ENCODE measurements at places on chromosomes 3 and 15.

GRCh38 chr3:184175981-184176376, 1.3 kb downstream of the AP2M1 start:
- no peak for DNase-seq

GRCh38 chr15:36832774-36833463, 253.5 kb downstream of the CDIN1 start:
- DNase-seq, result no peak

DNA sequence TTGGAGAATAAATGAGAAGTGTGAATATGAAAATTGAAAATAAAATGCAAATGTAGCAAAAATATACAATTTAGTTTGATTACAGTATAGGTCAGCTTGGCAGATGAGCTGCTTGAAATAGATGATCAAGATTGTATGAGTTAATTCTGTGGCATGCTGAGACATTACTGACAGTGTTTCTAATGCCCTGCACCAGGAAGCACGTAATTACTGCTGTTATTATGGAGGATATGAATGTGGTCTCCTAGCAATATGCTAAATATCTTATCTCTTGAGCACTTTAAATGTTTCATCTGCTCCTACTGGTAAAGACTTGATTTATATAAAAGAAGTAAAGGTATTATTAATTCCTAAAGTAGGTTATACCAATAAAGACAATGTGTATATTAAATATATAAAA, 1015.5 kb downstream of the PLOD2 start:
- no peak for DNase-seq

DNA sequence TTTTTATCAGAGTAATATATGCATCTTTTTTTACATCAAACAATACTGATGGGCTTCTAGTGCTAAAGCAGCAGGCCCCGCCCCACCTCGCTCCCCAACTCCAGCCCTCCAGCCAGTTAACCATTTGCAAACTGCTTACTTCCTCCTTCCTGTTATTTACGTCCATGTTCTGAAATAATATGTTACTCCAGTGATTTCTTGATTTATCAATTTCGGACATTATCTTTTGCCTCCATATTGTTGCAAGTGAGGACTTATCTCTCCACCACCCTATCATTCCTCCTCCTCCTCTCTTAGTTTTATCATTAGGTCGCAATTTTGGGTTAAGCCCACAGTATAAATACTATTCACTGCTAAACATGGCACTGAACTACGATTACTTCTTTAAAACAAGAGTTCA, 39.5 kb downstream of the ZNF710 start:
- no peak for DNase-seq

DNA sequence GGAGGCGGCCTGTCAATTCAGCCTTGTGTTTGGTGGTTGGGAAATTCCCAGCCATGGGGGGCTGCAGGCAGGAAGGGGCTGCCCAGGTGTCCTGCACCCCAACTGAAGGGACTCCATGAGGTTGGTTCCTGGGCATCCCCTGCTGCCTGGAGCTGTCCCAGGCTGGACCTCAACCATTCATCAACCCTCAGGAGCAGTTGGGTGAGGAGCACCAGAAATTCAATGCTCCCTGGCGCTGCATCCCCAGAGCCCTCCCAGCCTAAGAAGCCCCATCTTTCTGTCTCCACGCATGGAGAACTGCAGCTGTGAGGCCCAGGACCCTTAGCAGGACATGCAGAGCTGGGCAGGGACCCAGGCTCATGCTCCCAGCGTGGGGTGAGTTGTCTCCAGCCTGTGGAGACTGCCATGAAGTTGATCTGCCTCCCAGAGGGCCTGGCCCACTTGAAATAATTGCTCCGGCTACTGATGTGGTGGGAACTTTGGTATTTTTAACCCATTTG, 8.0 kb upstream of the SEMA3B start:
- DNase-seq, result no peak

GRCh38 chr15:84829428-84829827, 12.3 kb downstream of the ALPK3 start:
- DNase-seq, result no peak

GRCh38 chr3:31305340-31305739, 227.4 kb upstream of the STT3B start:
- DNase-seq, result no peak

DNA sequence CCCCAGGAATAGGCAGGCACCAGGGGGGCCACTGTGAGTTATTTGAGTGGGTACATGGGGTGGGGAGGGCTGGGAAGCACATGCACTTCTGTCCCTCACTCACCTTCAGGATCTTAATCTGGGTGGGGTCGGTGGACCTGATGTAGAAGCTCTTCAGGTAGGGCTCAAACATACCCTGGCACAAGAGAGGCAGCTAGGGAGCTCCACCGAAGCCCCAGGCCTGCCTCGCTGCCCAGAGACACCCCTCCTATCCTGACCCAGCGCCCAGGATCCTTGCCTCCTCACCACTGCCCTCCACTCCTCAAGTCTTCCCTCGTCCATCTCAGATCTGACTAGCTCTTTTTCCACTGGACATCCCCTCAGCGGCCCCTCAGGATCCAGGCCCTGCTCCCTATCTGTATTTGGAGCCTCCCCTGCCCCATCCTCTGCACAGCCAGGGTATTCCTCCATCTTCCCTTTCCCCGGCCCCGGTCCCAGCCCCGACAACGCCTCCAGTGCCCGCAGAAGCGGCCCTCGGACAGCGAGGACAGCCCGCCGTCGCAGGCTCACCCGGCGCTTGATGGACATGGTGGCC, 30.0 kb downstream of the AP3B2 start:
- DNase-seq, result no peak

GRCh38 chr3:58485801-58486435, 6.0 kb upstream of the KCTD6 start:
- DNase-seq, result peak; percentile 72

DNA sequence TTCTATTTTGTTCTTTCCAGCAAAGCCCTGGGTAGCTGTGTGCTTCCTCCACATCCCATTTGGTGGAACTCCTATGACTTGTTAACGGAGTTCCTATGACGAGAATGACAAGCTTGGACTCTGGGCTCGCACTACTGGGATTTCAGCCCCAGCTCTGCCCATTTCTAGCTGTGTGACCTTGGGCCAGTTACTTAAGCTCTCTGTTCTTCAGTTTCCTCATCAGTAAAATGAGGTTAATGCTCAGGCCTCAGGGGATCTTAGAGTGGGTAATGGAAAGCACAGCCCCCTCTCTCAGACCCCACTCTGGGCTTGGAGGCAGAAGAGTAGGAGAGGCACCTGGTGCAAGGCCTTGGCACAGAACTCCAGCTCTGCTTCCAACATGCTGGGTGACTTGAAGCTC, 123.1 kb downstream of the SMAD6 start:
- no peak for DNase-seq

- DNase-seq, result peak; percentile 71
Measured at GRCh38 chr3:171954690-171955383, 84.5 kb upstream of the FNDC3B start.

DNA sequence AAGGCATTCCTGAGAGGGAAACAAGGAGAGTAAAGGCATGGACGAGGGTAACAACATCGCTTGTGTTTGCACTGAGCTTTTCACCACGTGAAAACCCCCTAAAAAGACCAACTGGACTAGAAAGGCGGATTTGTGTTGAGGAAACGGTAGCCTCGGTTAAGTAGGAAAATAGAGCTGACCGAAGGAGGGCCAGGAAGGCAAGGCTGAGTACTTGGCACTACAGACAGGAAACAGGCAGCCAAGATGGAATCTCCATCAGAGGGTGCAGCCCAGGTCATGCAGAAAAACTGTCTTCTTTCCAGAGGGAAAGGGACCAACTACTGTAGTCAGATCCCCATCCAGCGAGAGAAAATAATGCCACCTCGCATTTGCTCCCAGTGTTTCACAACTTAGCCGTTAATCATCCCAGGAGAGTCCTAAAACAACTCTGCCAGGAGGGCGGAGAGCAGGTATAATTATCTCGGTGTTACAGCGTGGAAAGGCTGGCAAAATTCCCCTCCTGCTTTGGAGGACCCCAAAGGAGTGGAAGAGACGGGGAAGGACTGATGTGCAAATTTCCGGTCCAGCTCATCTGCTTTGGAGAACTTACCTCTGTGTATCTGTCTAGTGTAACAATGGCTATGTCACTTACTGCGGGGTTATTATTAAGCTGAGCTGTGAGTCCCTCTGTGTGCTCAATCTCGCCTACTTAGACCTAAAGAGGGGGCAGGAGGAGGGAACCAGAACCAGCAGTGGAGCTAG, 77.2 kb downstream of the MYO1E start:
- no peak for DNase-seq
